ENCODE measurements at places on chromosomes 13 and 19.

GRCh38 chr19:36916991-36917390, 859 bp downstream of the ZNF568 start:
- peak; percentile 9 for DNase-seq

GRCh38 chr13:30785191-30785850, 50.0 kb downstream of the ALOX5AP start:
- DNase-seq: no peak

- no peak for DNase-seq
These were observed 1017.3 kb upstream of the PCDH20 start for GRCh38 chr13:62432906-62433305.

GRCh38 chr13:31970231-31970930, 61.2 kb upstream of the FRY start:
- DNase-seq: no peak

GRCh38 chr19:4986471-4986891, 17.6 kb downstream of the KDM4B start:
- DNase-seq: no peak
